ENCODE measurements at places on chromosomes 13 and 19.

GRCh38 chr13:22198641-22199217 is 527.9 kb downstream of the FGF9 start:
- DNase-seq: no peak

DNA sequence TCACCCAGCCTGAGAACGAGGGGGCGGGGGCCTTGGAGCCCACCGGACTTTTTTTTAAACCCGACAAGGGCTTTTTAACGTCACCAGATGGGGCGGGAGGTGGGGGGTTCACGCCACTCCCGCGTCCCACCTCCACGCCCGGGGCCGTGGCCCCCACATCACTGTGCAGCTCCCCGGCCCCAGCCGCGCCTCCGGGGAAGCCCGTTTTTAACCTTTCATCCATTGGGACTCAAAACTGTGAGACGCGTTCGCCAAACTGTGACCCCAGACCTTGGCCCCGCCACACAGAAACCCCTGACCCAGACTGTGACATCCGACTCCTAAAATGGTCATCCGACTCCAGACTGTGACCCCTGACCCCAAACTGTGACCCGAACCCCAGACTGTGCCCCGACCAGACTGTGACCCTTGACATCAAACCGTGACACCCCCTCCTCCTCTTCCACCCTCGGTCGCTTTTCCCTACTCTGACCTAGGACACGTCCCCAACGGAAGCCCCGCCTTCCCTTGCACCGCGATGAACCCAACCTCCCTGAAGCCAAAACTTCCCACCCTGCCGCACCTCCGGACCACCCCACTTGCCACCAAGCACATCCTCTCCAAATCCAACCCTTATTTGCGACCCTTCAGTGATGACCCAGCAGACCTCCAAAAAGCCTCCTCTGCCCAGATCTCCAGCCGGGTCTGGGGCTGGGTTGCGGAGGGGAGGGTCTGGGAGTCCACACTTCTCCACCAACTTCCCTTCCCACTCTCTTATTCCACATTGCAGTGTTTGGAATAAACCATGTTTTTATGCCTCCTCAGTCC is 1.5 kb upstream of the GRWD1 start:
- no peak for DNase-seq

GRCh38 chr19:55116232-55116858 is 1.1 kb downstream of the PPP1R12C start:
- DNase-seq: no peak

DNA sequence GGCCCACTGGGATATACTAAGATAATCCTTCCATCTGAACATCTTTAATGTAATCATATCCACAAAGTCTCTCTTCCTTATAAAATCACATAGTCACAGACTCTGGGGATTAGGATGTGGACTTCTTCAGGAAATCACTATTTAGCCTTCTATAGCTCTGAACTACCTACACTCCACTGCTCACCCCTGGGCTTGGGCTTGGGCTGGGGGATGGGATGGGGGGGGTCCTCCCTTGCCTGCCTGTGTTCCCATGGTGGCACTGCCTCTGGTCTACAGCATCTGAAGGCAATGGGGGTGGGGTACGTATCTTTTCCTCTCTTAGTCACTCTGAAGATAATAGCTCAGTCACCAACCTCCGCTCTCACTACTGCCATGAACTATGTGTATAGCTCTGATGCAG is 67.8 kb upstream of the SERTM1 start:
- no peak for DNase-seq

- DNase-seq: no peak
Measured at GRCh38 chr13:25352230-25352629, 19.5 kb upstream of the ATP8A2 start.

GRCh38 chr13:90947976-90948375 is 399.5 kb upstream of the MIR17HG start:
- no peak for DNase-seq

DNA sequence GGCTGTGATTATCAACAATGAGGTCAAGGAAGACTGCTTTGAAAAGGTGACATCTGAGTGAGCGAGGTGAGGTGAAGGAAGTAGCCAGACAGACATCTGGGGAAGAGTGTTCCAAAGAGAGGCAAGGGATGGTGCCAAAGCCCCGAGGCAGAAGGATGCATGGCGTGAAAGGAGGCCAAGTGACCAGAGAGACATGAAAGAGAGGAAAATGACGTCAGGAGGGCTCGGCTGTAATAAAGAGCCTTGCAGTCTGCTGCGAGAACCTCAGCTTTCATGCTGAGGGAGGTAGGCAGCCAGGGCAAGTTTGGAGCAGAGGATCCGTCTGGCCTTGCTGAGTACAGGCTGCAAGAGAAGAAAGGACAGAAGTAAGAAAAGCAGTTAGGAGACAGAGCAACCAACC is 50.8 kb downstream of the FOXO1 start:
- DNase-seq: no peak

- no peak for DNase-seq
Measured at GRCh38 chr13:70080012-70080411, 27.6 kb upstream of the ATXN8OS start.

DNA sequence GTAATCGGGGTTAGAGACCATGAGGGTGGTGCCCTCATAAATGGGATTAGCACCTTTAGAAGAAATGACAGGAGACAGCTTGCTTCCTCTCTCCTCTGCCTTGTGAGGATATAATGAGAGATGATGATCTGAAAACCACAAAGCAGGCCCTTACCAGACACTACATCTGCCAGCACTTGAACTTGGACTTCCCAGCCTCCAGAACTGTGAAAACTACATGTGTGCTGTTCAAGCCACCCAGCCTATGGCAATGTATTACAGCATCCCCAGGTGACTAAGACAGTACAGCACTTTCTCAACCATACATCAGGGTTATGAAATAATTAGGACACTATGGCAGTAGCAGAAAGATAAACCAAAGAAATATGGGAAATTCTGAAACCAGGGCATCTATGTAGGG is 7.4 kb downstream of the ZNF564 start:
- no peak for DNase-seq

GRCh38 chr13:100610391-100611347 is 22.1 kb upstream of the GGACT start:
- DNase-seq: no peak

- no peak for DNase-seq
Measured at GRCh38 chr13:32790731-32791130, 204.5 kb downstream of the PDS5B start.

DNA sequence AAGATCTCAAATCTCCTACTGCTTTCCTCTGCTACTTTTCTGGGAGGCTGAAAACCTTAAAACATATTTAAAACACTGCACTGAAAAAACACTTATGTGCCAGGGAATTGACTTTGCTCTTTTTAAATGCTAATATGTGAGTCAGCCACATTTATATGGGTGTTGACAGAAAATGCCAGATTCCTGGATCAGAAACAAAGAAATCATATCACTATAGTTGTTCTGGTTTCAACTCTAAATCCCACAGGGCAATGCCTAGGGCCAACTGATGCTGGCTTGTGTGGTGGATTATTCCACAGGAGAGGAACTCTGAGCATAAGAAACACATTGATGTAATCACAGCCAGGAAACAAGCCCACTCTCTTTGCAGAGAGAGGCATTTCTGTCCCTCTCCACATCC is 1439.0 kb upstream of the SPRY2 start:
- DNase-seq: no peak

DNA sequence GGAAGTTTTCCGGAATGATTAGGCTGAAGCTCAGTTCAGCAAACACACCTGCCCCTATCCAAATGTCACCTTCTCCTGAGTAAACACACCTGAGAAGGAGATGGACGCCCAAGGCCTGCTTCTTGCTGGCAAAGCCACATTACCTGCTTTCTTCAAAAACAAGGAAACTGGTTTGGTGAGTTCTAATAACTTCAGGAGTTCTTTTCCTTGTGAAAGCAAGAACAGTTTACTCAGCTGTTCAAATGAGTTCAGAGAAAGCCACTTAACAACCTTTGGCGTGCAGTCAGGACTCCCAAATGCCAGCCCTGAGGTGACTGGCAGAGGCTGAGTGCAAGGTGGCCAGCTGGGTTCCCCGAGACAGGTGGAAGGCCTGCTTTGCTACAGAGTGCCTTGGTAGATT is 160.5 kb downstream of the STK24 start:
- DNase-seq: no peak

DNA sequence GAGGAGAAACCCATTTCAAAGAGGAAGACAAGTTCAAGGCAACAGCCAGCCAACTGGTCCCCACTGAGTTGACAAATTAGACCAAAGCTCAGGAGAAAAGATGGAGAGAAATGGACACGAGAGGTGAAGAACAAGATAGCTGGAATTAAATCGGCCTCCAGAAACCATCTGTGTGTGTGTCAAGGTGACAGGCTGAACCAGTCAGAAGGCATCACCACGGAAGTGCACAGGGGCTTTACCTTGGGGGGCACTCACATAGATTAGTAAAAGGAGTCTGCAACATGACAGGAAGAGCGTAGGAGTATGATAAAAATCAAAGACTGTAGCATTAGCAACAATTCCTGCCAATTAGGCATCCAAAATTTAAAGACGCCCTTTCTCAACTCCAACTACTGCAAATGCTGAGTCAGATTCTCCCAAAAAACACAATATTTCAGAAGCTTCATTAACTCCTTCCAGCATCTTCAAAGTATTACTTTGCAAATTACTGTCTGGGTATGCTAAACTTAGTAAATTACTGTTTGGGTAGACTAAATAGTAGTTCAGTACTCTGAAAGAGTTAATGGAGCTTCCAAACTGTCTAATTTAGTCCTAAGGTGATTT is 66.2 kb downstream of the FOXO1 start:
- no peak for DNase-seq

GRCh38 chr13:95174517-95174916 is 126.7 kb downstream of the ABCC4 start:
- DNase-seq: no peak

DNA sequence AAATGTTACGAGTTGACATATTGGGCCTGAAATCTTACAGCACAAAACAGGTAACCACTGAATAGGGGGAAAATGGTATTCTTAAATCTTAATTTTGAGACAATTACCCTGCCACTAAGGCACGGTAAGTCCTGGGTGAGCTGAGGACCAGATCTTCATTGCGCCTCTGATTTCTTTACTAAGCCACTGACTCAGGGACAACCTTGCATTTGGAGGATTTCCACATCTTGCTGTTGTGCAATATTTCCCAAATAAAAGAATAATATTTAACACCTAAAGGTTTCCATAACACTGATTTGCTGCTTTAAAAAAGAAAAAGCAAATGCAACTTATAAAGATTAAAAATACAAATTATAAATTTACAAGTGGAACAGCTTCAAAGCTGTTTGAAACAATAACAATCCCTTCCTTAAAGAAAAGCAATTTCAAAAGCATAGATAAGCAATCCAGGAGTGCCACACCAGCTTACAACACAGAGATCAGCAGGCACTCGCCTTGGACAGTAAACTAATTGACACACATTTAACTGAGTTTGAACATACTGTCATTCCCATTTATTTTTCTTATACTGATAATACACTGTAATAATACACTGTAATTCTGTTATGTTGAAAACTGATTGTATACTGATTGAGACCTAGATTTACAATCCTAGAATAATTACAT is 79.6 kb upstream of the DOCK9 start:
- no peak for DNase-seq

GRCh38 chr19:19405971-19406877 is 749 bp downstream of the GATAD2A start:
- no peak for DNase-seq

DNA sequence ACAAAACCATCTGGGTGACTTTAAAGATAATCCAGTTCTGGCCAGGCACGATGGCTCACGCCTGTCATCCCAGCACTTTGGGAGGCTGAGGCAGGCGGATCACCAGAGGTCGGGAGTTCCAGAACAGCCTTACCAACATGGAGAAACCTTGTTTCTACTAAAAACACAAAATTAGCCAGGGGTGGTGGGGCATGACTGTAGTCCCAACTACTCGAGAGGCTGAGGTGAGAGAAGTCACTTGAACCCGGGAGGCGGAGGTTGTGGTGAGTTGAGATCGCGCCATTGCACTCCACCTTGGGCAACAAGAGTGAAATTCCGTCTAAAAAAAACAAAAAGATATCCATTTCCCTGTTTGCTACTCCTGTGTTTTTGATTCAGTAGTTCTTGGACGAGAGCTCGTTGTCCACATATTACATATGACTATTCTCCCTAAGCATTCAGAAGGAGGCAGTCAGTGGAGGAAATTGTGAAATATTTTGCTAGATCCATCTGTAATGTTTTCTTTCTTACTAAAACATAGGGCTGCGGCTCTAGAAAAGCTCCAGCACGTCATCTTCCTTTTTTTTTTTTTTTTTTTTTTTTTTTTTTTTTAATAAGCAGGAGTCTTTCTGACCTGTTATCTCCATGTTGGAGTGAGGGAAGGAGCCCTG is 33.6 kb downstream of the ZNF701 start:
- DNase-seq: no peak

- no peak for DNase-seq
Measured at GRCh38 chr19:35725216-35725861, 7.5 kb downstream of the KMT2B start.

DNA sequence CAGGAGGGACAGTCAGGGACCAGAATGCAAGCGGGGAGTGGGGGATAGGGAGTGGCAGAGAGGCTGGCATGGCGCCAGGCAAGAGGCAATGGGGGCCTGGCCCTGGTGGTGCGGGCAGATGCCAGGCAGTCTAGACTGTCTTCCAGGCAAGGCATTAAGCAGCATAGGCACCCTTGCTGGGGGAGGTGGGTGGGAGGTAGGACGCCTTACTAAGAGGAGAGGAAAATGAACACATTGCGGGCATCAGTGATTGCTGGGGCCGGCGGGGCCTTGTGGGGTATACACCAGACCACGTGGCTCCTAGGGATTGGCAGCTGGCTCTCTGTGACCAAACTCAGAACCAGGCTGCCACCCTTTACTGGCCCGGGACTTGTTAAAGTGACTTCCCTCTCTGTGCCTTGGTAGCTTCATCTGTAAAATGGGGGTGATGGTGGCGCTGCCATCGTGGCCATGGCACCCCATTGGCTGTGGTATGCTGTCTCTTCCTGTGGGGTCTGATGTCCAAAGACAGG is 46.0 kb downstream of the DNM2 start:
- no peak for DNase-seq

- no peak for DNase-seq
Measured at GRCh38 chr13:91381371-91381770, 17.1 kb upstream of the GPC5 start.

DNA sequence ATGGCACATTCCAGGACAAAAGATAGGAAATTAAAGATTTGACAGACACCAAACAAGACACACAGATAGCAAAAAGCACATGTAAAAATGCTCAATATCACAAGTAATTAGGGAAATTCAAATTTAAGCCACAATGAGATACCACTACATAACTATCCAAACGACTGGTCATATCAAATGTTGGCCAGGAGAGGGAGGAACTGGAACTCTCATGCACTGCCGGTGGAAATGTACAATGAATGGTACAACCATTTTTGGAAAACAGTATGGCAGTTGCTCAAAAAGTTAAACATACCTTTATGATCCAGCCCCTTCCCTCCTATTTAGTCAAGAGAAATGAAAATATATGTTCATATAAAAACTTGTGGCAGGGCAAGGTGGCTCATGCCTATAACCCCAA is 36.8 kb upstream of the CYP2S1 start:
- no peak for DNase-seq

- no peak for DNase-seq
Measured at GRCh38 chr13:112474869-112475268, 98.7 kb downstream of the SPACA7 start.

GRCh38 chr13:105572401-105572800 is 963.1 kb downstream of the EFNB2 start:
- DNase-seq: no peak

- DNase-seq: no peak
Measured at GRCh38 chr19:10538204-10538983, 5.3 kb upstream of the ATG4D start.
